M059J (cell line): ENCODE measurements at places on chromosomes 4 and X. TPM values are rescaled to one million over a fixed set of nuclear protein-coding genes. Genes with fewer than 3 reads are reported as not detected.

ARMCX1 gene
- 34.4 and 38.9 TPM in 2 replicates for total RNA-seq

ZFP92 gene
- total RNA-seq: not detected in 2 replicates

VCX2 gene
- not detected in 2 replicates for total RNA-seq

FOXP3 gene
- 0.07 TPM in 1 of 2 replicates, not detected in the other for total RNA-seq

DNA sequence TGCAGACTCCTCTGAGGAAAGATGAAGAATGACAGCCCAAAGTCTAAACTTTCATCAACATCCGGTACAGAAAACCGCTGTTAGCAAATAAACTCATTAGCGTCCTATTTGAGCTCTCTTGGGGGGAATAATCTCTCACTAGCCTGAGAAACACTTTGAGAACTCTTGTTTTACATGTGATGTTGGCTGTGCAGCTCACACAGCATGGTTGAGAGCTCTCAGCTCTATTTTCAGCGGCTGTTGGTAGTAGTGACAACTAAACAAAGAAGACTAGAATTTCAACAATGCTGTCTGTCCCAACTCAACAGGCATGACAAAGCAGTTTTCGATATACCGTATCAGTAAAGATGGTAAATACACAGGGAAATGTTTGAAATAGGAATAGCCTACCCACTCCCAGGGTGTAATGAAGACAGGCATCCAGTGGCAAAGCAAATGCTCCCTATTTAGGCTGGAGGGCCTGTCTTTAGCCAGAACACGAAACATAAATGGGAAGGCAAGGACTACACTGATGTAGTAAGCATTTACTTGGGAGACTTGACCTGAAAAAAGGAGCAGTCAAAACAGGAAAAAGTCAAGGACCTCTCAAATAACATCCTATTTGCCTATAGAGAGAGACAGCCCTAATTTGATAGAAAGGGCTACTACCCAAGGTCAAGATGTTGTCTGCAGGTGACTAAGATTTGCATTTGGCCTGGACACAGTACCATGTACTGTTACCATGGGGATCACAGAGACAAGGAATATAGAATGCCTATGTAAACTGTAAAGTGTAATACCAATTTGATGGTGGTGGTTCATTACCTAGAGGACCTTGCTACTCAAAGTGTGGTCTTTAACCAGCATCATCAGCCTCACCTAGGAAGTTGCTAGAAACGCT, 60.4 kb downstream of the PPEF2 start:
- DNase-seq: no peak

DNA sequence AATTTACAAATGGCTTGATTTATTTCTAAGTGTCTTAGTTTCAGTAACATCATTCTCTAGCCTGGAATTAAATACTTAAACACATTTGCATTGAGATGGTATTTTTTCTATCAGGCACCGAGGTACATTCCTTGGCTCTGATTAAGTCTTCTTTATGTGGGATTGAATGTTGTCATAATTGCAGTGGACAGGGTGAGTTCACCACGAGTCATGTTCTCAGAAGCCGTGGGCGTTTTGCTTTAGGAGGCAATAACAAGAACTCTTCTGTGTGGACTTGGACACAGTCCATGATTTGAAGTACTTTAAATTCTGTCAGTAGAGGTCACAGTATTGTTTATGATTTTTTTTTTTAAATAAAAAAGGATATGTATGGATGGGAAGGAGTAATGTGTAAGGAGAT, 57.1 kb upstream of the EFHC2 start:
- DNase-seq: peak; percentile 92

GRCh38 chrX:47321386-47321785, 49.0 kb upstream of the ZNF157 start:
- DNase-seq: no peak

- DNase-seq: no peak
These were observed 379.7 kb downstream of the SPRY1 start for GRCh38 chr4:123776267-123776666.

GRCh38 chr4:18684932-18685331, 663.4 kb upstream of the LCORL start:
- no peak for DNase-seq
